ENCODE measurements at places on chromosomes 6 and 20.
A peak's percentile ranks its signal among the peaks of the same experiment; 100 is the strongest.

- DNase-seq = no peak
Observed at GRCh38 chr6:146433881-146434731, 109.5 kb upstream of the RAB32 start.

DNA sequence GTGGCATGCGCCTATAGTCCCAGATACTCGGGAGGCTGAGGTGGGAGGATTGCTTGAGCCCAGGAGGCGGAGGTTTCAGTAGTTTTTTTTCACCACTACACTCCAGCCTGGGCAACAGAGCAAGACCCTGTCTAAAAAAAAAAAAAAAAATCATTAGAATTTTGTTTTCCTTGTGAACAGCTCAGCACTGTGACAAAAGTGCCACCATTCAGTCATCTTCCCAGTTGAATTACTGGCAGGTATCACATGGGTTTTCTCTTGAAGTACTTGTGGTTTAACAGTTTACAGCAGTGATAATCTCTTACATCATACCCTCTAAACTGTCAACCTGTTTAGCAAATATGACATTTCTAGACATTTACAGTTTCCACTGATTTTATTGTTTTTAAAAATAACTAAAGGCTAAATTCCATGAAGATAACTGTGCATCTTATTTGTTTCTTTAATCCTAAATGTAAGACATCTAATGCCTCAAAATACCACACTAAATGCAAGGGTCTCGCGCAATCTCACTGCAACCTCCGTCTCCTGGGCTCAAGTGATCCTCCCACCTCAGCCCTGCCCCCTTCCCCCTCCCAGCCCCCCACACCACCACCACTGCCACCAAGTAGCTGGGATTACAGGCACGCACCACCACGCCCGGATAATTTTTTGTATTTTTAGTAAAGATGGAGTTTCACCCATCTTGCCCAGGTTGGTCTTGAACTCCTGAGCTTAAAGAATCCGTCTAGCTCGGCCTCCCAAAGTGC, 7.0 kb downstream of the TRPC4AP start:
- DNase-seq = no peak

- DNase-seq = no peak
Observed at GRCh38 chr20:43528258-43528875, 20.9 kb downstream of the L3MBTL1 start.

GRCh38 chr6:1363729-1364572, 25.4 kb upstream of the FOXF2 start:
- no peak for DNase-seq

- no peak for DNase-seq
Observed at GRCh38 chr6:122048570-122048969, 350.9 kb upstream of the HSF2 start.

DNA sequence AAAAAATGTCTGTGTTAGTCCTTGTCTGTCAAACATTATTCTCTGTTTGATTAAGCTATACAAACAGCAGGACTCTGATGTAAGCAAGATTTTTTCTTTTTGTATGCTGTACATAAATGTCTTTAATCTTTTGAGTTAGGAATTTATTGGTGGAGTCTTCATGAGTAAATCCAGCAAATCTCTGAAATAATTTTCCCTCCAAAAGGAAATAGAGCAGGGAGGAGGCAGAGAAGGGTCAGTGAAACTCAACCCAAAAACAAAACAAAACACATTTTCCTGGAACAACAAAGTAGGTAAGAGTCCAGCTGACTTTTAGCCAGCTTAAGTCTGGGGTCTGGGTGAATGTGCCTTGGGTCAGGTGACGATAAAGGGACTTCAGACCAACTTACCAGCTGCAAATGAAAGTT, 113.7 kb downstream of the FOXA2 start:
- DNase-seq = peak; percentile 22

Measured in A549 (cell line).